ENCODE measurements at places on chromosomes 3 and 15. TPM values are rescaled to one million over a fixed set of nuclear protein-coding genes. Genes with fewer than 3 reads are reported as not detected.

GPR149 gene
- not detected for polyA plus RNA-seq

MYO5C gene
- 7.9 TPM for polyA plus RNA-seq

HOMER2 gene
- 10.8 TPM for polyA plus RNA-seq

ACAN gene
- polyA plus RNA-seq, result 1.5 TPM

IMPG2 gene
- not detected for polyA plus RNA-seq

NDN gene
- 48.1 TPM for polyA plus RNA-seq

BOC gene
- 3.2 TPM for polyA plus RNA-seq

FOXL2NB gene
- 9.3 TPM for polyA plus RNA-seq

ZNF385D gene
- 9.7 TPM for polyA plus RNA-seq

KLF13 gene
- polyA plus RNA-seq, result 28.6 TPM

LRRN1 gene
- polyA plus RNA-seq, result 76.4 TPM

XCR1 gene
- not detected for polyA plus RNA-seq

MUSTN1 gene
- 0.40 TPM for polyA plus RNA-seq

PRR20G gene
- polyA plus RNA-seq, result 0.39 TPM

FGF12 gene
- polyA plus RNA-seq, result 13.8 TPM

CD86 gene
- polyA plus RNA-seq, result not detected
